ENCODE measurements at places on chromosomes 5 and 9.
A peak's percentile ranks its signal among the peaks of the same experiment; 100 is the strongest.

DNA sequence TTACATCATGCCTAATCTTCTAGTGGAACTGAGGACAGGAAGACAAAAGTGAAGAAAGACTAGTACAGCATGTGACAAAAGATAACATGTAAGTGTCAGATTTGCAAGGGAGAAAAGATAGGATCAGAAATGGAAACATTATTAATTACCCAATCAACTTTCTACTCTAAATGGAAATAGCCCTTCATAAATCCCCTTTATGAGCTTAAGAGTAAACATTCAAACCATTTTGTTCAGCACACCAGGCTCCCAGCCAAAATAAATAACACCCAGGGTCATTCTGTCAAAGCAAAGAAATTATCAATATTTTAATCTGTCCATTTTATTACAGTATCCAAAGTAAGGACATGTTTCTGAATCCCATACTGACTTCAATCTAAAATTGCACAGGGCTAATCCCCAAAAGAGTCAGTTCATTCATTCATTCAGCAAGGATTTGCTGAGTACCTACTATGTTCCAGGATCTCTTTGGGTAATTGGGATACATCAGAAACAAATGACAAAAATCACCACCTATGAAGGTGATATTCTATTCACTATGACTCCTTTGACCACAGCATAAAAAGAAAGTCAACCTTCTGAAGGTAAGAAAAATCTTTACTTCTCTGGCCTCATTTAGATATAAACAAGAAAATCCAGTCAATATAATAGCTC lies 5.3 kb downstream of the PRELID2 start:
- no peak for DNase-seq

- peak; percentile 48 for DNase-seq
Observed at GRCh38 chr9:2085716-2086115, 70.6 kb downstream of the SMARCA2 start.

DNA sequence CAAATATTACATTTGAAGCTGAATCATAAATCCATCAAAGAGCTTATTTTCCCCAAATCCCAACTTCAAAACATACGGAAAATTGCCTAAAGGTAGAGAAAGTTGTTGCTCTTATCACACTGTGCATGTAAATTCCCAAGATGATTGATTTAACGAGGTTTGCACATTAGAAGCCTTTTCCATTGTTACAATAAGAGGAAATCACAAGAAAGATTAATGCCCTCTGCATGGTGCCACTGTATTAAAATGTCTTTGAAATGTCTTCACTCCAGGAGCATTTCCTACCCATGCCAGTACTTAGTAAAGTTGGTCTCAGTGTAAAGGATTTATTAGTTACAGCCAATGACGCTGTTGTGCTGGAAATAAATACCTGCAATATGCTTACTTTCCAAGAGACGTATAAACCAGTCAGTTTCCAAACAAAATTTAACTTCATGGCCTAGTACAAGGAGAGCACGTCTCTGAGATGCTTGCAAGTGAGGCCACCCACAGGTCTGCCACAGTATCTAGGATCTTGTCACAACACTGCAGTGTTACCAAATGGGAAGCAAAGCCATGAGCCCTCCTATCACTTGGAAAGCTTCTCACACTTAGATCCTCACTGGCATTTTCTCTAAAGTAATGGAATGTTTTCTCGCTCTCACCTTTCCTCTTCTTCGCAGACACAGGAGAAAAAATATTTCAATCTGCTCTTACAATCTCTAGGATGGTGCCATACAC lies 112.4 kb downstream of the CETN3 start:
- no peak for DNase-seq

DNA sequence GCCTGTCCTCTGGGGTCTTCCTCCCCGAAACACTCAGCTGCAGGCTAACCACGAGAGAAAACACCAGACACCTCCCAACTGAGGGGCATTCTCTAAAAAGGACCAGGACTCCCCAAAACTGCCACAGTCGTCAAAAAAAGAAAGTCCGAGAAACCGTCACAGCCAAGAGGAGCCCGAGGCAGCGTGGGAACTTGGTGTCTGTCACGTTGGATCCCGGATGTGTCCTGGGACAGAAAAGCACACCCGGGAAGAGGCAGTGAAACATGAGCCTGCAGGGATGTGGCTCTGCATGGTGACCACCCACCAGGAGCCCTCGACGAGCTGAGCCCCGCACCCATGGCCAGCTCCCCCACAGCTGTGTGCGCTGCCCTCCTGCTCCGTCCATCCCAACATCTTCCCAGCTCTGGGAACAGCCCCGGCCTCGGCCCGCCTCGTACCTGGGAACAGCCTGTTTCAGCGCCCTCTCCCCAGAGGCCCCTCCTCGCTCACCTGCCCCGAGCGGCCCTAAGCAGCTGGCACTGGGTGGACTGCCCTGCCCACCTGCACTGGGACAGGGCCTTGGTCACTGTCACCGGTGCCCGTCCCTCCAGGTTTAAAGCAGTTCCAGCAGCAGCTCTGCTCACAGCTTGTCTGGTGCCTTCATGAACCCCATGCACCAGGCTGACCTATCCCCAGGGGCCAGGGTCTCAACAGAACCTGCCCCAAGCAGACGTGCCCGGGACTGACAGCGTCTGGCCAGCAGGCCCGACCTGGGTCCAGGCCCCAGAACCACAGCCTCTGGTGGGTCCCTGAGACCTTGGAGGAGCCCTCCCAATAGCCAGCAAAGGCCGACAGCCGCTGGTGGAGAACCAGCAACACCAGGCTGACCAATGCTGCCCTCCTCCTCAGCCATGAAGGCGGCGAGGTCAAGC lies 10.9 kb downstream of the SLC12A7 start:
- DNase-seq = no peak

GRCh38 chr5:148904440-148904839 lies 78.0 kb downstream of the ADRB2 start:
- DNase-seq = no peak

DNA sequence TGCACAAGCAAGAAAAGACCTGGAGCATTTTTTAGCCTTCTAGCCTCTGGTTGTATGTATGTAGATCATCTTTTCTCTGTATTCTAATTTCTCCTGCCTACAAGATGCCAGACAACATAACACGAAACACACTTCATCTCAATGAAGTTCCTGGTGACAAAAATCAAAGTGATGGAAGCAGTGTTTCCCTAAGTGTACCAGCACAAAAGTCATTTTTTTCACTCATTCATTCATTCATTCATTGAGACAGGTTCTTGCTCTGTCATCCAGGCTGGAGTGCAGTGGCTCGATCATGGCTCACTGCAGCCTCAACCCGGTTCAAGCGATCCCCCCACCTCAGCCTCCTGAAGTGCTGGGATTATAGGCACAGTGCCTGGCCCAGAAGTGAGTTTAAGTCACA lies 71.5 kb upstream of the SAP30L start:
- DNase-seq = no peak

DNA sequence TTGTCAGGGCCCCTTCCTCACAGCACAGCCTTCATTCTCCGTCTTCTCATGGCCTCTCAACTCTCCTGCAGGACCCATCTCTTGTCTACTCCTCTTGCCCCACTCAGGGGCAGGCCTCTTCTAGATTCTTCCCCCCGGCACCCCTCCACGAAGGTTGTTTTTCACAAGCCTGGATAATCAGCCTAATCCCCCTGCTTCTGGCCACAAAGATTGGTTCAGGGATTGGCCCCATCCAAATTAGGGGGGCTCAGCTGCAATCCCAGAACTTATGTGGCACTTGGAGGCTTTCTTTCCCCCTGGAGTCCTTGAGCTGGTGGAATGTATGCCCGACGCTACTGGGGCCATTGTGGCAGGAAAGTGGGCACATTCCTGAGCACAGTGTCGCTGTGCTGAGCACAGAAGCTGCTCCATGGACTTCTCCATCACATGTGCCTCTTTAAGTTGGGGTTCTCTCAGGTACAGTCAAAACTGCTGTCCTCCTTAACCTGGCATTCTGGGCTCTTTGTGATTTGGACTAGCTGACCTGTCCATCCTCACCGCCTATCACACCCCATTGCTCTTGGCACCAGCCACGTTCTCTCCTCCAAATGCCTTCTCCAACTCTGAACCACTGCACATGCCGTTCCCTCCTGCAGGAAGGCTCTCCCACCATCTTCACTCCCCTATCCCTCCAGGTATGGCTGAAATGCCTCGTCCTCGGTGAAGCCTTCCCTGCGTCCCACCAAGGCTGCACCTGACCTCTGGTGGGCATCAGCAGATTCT lies 66.8 kb upstream of the RNF130 start:
- DNase-seq = no peak

GRCh38 chr5:132486318-132487094 lies 4.1 kb downstream of the IRF1 start:
- no peak for DNase-seq

DNA sequence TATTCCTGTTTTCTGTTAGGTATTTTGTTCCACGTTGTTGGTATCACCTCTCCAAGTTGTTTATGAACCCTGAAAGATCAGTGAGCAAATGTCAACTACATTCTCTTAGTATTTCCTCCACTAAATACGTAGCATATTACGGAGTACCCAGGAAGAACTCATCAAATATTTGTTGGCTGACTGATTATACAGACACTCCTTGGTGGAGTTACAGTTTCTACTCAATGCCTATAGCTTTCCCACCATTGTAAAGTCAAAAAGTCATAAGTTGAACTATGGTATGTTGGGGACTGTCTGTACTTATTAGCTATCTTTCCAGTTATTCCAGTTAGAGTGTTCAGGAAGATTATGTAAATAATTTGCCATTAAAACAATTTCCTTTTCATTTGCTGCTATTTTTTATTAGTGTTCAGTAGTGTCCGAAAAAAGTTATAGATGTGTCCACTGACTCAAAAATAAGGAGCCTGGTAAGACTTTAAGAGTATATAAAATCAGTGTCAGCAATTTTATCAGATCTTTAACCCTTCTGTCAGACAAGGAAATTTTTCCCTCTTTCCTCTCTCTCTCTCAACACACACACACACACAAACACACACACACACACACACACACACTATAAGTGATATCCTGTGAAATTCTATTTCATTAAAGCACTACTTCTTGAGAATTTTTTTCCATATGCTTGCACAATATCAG lies 6.8 kb upstream of the APBA1 start:
- no peak for DNase-seq

DNA sequence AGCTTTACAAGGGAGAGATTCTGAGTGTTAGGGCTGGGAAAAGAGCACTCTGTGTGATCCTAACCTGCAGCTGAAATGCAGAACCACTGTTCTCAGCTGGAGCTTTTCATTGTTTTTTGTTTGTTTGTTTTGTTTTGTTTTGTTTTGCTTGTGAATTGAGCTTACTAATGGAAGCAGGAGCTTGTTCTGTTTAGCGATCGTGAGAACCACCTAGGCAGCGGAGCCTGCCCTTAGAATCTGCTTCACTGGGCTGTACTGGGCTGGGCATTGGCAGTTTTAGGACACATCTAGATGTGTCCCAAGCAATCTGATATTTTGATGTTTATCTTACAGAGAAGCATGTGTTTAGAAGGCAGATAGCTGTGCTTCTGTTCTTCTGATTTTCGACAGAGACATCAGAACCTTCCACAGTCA lies 14.3 kb downstream of the SYK start:
- DNase-seq = no peak

GRCh38 chr5:39203951-39204350 lies 15.4 kb downstream of the FYB1 start:
- DNase-seq = no peak

- peak; percentile 24 for DNase-seq
Observed at GRCh38 chr5:76402886-76403765, at the start of gene IQGAP2. IQGAP2 (plus strand) TSS chr5:76403285; CDS start chr5:76403546, 261 bp downstream.

GRCh38 chr5:68440651-68441050 lies 225.1 kb downstream of the PIK3R1 start:
- DNase-seq = no peak
